ENCODE measurements at places on chromosomes 12 and 14.

DNA sequence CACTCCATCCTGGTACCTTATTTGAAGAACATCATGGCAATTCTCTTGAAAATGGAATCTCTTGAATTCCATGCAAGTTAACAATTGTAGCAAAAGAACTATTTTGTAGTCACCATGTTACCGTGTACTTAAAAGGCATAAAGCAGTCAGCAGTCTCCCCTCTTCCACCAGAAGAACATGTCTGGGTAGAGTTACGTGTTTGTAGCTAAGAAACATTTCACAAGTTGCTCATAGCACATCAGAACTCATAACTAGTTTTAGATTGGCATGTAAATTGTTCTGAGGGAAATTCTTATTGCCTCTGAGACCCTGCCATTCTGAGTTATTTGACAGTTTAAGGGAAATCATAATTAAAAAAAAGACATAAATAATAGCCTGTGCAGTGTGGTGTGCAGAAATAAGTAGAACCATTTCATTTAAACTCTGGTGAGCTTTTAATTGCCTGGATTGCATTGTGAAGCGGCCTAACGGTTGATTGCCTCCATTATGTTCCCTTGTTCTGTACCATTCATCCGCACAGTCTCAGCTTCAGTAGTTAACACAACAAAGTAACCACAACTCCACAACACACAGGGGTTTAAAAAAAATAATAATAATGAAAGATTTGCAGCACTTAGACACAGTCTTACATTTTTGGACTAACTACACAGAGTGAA is 2.6 kb downstream of the LMO3 start:
- DNase-seq: no peak

GRCh38 chr12:85725991-85726390 is 110.2 kb downstream of the RASSF9 start:
- no peak for DNase-seq

DNA sequence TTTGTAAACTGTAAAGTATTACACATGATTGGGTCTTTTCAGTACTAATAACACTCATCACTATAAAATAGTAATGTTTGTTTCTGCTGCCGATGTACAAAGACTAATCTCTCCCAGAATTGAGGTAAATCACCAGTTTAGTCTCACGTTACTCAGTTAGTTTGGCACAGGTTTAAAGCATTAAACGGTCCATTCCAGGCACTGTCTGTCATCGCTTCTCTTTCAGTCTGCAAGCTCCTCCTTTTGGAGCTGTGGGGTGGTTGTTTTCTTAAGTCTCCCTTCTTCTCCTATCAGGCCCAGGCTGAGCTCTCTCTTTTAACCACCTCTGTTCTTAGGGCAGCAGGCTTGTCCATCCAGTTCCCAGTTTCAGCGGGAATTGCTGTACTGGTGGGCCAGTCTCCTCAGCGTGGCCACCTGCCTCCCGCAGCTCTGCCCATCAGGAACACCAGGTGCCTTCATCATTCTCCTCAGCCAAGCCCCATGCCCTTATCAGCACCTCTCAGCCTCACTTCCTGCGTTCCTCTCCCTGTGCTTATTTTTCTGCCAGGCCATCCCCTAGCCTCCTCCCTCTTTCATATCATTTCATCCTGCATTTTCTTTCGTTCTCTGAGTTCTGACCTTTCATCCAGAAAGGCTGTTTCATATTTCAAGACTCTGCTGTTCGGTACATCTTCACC is 149.0 kb downstream of the TGFB3 start:
- DNase-seq: no peak

GRCh38 chr12:76768576-76768975 is 4.7 kb downstream of the ZDHHC17 start:
- no peak for DNase-seq

DNA sequence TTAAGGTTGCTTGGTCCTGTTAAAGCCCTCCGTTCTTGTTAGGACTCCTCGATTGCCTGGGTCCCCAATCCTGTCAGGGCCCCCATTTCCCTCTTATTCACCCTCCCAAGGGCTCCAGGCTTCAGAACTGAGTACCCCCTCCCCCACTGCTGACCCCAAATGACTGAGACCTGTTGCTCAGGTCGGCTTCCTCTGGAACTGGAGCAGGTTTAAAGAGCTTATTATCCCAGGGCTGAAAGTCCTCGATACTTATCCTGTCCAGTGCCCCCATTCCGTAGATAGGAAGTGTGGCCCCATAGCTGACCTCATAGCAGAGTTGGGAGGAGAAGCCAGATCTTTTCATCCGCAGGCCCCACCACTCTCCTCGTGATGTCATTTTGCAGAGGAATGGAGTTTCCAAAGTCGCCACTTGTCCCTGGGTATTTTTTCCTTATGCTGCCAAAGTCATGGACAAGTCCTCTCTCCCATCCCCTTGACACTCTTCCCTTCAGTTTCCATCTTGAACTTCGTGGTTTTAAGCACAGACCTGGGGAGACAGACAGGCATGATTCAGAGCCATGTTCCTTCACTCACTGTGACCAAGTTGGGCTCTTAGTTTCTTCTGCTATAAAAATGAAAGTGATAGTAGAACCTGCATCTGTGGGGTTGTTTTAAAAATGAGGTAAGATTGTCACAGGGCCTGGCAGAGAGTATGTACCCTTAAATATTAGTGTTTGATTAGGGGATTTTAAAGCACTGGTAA is 1.2 kb downstream of the USP30 start:
- no peak for DNase-seq

DNA sequence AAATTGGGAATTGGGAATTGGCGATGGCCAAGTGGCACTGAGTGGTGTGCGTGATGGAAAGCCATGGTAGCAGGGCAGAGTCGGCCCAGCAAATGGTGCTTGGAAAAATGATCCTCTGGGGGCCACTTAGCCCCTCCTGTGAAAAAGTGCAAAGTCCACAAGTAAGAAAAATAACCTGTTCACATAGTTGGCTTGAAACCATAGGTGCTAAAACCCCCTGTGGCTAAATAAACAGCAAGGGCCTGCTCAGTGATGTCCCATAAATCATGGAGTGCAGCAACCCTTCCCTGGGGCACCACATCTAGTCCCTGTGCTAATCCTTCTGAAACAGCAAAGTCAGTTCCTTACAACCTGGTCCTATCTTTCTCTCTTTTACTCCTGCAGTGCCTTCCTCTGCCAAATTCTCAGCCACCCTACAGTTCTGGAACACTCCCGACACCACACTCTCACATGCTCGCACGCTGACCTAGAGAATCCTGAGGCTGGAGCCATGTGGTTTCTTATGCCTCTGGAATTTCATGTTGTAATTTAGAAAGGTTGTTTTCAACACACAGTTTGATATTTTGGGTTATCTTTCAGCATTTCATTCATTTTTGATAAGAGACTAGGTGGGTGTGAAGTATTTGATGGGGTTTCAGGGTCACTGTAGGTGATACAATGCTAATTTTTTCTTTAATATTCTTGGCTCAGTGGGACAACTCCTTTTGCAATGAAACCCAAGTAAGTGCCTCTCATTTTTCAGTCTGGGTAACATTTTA is 123.6 kb downstream of the SMOC1 start:
- no peak for DNase-seq

- DNase-seq: no peak
Observed at GRCh38 chr12:75706786-75707605, 195.6 kb upstream of the KRR1 start.

- no peak for DNase-seq
Observed at GRCh38 chr12:118645219-118645618, 268.9 kb downstream of the SUDS3 start.

DNA sequence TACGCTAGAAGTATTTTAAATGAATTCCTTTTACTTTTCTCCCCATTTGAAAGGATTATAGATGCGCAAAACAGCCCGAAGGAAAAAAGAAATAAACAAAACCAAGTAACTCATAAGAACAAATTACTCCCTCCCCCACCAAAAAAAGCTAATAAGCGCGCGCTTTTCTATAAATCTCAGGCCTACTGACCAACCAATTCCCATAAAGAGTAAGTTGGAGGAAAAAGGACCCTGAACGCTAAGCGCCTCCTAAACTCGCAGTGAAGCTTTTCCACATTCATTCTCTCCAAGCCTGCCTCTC is 588 bp downstream of the MBIP start:
- no peak for DNase-seq

DNA sequence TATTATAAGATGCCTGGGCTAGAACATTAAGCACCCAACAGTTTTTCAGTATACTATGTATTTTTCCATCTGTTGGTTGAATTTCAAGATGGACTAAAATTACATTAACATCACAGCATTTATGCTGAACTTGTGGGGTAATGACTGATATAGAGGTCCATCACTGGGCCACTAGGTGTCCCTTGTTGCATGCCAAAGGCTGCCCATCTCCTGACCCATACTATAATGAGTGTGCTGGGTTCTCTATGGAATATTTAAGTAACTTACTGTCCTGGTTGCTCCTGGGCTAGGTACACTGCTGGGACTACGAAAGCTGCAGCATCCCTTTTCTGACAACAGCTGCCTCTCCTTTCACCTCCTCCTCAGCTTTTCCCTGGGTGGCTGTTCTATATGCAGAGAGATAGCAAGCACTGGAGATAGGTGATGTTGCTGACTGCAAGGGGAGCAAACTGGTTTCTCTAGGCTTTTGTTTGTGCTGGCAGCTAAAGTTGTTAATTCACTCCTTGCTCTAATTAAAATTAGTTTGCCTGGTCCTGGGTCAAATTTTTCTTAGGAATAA is 138.6 kb upstream of the TRHDE start:
- no peak for DNase-seq

DNA sequence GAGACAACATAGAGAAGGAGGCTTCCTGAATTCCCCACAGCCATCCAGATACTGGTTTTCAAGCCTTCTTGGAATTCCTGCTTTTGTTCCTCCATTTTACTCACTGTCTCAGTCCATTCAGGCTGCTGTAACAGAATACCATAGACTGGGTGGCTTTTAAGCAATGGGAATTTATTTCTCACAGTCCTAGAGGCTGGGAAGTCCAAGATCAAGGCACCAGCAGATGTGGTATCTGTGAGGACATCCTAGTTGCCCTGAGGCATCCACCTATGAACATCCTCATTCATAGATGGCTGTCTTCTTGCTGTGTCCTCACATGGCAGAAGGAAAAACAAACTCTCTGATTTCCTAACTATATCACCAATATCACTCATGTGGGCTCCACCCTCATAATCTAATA is 374.9 kb downstream of the FUT8 start:
- DNase-seq: no peak

GRCh38 chr12:95227818-95228356 is 10.3 kb downstream of the VEZT start:
- no peak for DNase-seq

DNA sequence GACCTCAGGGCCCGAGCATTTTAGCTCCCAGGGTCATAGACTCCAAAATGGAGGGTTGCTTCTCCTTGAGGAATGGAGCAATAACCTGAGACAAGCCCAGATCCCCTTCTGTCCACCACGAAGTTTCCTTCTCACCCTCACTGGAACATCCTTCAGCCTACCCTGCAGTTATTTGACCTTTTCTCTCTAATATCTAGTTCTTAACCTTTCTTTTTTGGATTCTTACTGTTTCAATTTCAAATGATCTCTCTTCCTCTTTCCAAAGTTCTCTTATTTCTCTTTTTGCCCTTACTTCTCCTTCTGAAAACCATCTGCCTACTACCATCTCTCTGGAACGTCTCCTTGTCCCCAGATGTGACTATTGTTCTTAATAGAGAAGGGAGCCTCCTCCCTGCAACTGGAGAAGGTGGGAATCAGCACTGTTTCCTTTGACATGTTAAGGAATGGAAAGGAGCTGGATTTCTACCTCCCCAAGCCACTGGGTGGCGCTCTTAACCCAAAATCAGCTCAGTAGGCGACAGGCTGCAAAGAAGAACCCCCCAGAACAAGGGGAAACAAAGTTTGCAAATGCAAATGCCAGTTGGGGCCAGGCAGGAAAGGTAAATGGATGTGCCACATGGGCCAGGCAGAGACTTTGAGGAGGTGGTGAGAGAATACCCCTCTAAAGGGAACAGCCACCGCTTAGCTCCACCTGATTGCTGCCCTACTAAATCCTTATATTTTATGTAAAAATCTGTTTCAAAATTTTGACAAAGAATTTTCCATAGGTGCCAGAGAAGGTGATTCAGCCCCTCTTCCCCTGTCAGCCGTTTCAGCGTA is 22.4 kb upstream of the PDE1B start:
- no peak for DNase-seq

GRCh38 chr14:89635615-89636014 is 218.6 kb upstream of the FOXN3 start:
- no peak for DNase-seq

DNA sequence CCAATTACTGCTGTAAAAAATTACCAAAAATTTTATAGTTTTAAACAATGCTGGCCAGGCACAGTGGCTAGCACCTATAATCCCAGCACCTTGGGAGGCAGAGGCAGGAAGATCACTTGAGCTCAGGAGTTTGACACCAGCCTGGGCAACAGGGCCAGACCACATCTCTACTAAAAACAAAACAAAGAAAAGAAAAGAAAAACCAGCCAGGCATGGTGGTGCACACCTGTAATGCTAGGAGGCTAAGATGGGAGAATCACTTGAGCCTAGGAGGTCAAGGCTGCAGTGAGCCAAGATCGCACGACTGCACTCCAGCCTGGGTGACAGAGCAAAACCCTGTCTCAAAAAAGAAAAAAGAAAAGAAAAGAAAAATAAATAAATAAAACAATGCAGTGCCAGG is 54.0 kb upstream of the ARID2 start:
- no peak for DNase-seq

- DNase-seq: no peak
Observed at GRCh38 chr12:111642681-111643426, 42.9 kb downstream of the BRAP start.

GRCh38 chr12:66716522-66716921 is 37.6 kb upstream of the GRIP1 start:
- DNase-seq: no peak

DNA sequence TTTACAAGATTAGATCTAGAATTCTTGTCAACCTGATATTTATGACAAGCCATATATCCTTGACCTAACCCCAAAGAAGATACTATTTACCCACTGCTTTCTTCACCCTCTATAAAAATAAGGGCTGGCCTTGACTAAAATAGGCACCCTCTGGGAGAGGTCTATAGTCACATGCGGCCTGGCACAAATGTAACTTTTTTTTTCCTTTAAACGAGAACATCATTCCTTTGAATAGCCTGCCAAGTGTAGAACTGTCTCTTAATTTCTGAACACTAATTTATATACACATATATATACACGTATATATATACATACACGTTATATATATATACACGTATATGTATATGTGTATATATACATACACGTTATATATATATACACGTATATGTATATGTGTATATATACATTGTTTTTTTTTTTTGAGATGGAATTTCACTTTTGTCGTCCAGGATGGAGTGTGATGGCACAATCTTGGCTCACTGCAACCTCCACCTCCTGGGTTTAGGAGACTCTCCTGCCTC is 18.6 kb downstream of the PPTC7 start:
- no peak for DNase-seq

- no peak for DNase-seq
Observed at GRCh38 chr12:20047901-20048300, 320.4 kb upstream of the PDE3A start.

GRCh38 chr14:88312257-88312656 is 10.8 kb downstream of the KCNK10 start:
- no peak for DNase-seq

DNA sequence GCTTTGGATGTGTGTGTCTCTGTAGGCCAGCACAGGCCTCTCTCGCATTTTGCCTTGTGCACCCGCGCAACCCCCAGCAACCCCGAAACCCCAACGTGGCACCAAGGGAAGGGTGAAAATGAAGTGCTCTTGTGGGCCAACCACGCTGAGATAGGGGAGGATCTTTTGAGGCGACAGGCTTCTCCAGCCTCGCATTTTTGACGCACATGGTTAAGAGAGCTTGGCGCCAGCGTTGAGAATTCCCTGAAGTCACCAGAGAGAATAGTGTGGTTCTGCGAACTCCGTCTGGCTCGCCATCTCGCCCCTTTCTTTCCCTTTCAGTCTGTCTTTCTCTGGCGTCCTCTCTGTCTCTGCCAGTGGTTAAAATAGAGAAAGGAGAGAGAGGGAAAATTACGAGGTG is 1.9 kb upstream of the TBX3 start:
- no peak for DNase-seq

Data from effector memory CD4-positive, alpha-beta T cell (primary cell).